ENCODE measurements at places on chromosomes 11 and 22.
A peak's percentile ranks its signal among the peaks of the same experiment; 100 is the strongest.

DNA sequence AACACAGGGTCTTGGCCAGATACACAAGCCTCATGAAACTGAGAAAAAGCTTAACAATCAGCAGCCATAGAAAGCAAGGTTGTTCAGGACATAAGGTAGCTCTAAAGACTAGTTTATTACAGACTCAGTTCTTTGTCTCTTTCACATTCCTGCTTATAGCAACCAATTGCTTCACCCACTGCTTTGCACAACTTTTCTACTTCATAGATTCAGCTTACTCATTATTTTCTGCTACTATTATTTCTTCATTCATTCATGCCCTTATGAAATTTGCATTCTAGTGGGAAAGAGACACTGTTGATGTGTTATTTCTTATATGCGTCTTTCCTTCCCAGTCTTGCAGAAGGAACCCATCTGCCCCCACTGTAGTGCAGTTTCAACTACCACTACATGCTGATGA lies 4.7 kb downstream of the CCDC34 start:
- DNase-seq = no peak

DNA sequence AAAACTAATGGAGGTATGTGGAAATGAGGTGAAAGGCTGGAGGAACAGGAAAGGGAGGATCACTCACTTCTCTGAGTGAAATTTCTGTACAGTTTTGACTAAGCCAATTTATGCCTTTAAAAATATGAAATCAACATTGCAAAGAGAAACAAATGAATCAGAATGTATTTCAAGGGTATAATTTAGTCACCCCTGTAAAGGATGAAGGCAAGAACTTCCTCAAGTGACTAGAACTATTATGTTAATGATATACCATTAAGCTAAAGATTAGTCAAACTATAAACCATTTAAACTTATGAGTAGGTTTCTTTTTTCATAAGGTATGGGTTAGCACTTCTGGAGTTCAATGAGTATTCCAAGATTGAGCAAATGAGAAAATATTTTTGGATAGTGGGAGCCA lies 184.5 kb upstream of the CHORDC1 start:
- DNase-seq = no peak

DNA sequence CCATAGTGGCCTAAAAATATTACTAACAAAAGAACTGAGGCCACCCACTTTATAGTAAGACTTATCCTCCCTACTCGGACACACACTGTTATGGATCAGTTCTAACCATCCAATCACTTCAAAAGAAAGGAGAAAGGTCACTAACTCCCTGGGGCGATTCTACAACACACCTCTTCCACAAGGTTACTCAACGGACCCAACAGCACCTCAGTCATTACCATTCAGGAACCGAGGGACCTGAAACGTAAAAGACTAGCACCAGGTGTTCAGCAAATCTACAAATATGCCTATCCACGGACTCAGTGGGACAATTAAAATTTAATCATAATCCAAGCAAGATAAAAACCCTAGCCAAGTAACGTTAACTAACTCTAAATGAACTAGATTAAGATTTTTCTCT lies 1.6 kb downstream of the HNRNPUL2 start:
- DNase-seq = no peak

GRCh38 chr11:66345316-66345649 lies 379 bp upstream of the BRMS1 start:
- no peak for DNase-seq

DNA sequence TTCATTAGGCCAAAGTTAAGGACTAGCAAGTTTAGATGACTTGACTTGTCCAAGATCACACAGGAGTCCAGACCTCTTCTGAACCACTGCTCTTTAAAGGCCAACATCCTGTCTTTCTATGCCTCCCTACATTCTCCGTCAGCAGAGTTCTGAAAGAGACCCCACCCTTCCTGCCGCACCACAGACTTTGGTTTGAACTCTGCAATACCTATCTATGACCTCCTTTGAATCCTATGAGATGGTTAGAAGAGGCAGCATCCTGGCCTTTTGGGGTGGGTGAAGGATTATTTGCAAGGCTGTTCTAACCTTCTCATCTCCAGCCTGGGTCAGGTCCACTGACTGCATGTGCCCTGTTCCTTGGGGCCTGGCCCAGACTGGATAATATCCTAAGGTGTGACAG lies 4.3 kb upstream of the RRM1 start:
- no peak for DNase-seq

- peak; percentile 96 for DNase-seq
Observed at GRCh38 chr22:24208012-24208749, 26.9 kb downstream of the SUSD2 start.

DNA sequence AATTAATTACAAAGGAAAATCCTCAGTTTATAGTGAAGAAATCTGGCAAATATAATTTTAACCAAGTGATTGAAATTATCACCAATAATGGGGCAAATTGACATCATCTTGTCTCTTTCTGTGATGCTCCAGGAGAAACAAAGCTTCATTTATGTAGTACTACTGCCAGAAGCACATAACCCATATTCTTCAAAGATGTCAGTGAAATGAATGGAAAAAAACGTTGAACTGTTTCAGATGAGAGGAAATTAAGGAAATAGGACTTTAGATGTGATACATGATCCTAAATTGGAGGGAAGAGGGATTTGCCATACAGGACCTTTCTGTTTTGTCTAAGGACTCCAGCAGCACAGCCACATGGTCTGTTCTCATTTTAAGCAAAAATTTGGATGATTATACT lies 57.6 kb downstream of the PPP6R3 start:
- DNase-seq = no peak

DNA sequence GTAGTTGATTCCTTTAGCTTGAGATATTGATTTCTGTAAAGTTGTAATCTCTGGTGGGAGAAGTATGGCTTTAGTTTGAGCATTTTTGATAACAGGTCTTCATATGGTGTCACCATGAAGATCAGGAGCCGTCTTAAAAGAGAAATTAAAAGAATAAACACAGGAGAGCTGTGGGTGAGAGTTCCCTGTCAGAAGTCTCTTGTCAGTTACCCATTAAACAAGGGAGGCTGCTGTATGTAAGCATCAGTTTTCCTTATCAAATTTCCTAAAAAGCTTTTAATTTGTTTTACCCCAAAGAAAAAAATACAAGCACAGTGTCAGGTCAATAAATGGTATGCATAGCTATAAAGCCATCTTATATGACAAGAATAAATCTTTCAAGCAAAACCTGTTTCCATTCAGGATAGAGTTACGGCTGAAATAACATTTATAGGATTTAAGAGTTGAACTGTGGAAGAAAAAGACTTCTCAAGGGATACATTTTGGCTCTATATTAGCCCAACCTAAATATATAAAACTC lies 767.5 kb downstream of the JRKL start:
- DNase-seq = no peak

DNA sequence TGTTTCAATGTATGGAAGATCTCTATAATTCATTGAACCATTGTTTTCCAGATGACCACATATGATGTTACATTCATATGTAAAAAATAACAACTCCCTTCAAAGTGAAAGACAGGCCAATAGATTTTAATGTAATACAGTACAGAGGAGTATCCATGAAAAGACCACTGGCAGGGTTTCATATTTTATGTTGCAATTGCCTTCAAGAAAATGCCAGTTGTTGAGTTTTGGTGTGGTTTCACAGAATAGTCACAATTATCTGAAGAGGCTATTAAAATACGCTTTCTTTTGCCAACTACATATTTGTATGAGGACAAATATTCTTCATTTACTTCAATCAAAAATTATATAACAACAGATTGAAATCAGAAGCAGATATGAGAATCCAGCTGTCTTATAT lies 14.3 kb downstream of the AMOTL1 start:
- DNase-seq = no peak

GRCh38 chr22:24483976-24484545 lies 11.1 kb upstream of the UPB1 start:
- no peak for DNase-seq

- DNase-seq = no peak
Observed at GRCh38 chr11:19430346-19430745, 189.6 kb upstream of the E2F8 start.

GRCh38 chr11:119828006-119828405 lies 99.0 kb upstream of the NECTIN1 start:
- DNase-seq = no peak

DNA sequence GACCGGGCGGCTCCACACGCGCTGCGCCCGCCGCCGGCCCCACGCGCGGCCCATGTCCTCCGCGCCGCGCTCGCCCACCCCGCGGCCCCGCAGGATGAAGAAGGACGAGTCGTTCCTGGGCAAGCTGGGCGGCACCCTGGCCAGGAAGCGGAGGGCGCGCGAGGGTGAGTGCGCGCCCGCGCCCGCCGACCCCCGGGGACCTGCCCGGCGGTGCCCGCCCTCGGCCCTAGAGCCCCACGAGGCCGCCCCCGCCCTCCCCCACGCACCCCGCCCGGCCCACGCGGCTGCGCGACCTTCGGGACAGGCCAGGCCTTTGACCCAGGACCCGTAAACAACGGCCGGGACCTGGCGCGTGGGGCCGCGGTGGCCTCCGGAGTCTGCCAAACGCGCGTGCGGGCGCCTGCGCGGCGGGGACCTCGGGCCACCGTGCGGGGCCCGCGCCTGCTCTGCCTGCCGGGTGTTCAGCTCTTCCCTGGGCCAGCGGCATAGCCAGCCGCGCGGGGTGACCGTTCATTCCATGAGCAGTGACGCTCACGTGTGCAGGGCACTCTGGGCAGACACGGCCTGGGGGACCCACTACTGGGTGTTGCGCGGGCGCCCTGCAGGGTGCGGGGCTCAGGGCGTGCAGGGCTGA lies at the start of gene PARVB:
TSS of gene PARVB (plus strand) at position 15 of the 634 bp plus-strand sequence. CDS start at position 53, 38 bp downstream.
- DNase-seq = no peak

DNA sequence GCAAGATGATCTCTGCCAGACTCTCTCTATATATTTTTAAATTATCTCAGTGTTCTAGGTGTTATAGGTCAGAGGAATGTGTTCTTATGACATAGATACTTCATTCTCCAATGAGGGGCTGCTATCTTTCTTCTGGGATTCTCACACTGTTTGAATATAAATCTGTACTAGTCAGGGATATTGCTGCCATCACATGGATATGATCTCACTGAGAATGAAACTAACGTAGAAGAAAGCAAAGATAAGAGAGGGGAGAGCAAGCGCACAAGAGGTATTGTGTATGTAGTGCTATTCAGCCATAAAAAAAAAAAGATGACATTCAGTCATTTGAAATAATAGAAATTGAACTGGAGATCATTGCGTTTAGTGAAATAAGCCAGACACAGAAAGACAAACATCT lies 42.2 kb upstream of the SLC36A4 start:
- DNase-seq = no peak

DNA sequence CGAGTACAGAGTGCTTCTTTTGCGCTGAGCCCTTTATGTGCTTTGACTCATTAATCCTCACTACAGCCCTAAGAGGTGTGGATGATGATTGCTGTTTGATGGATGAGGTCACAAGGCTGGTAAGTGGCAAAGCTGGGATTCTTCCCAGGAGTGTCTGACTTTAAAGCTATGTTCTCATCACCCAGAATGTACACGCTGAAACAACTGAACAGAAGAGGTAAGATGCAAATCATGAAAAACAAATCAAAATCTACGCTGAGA lies 37.7 kb upstream of the CREB3L1 start:
- DNase-seq = peak; percentile 76

DNA sequence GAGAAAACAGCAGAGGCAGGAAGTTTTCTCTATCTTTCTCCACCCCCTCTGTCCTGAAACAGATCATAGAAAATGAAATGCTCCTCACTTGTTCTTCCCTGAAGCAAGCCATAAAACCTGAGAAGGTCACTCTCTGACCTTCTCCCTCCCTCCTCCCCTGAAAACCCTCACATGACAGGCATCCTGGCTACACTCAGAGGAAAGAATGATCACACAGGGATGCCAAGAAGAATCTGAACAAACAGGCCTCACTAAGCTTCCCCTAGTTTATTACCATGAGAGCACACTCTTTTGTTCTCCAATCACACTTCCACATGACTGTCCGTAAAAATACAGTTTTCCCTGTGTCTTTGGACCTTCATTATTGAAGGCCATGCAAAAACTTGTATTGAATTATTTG lies 300.1 kb downstream of the BUD13 start:
- DNase-seq = no peak

GRCh38 chr11:70544774-70545609 lies 146.7 kb downstream of the CTTN start:
- no peak for DNase-seq

All from foreskin fibroblast (primary cell).